Regular cardiac myocyte (primary cell): ENCODE measurements at places on chromosomes 2 and 18. TPM values are rescaled to one million over a fixed set of nuclear protein-coding genes. Genes with fewer than 3 reads are reported as not detected.

Gene HRH4
- total RNA-seq, result under 0.01 and 0.28 TPM in 2 replicates

Gene KHK
- 0.56 and 0.96 TPM in 2 replicates for total RNA-seq

Gene SOX11
- under 0.01 and 0.38 TPM in 2 replicates for total RNA-seq

Gene FABP1
- not detected in 2 replicates for total RNA-seq

Gene CNNM3
- 6.1 and 8.2 TPM in 2 replicates for total RNA-seq

Gene RFTN2
- 0.58 and 3.7 TPM in 2 replicates for total RNA-seq

Gene ARHGAP28
- 0.77 and 5.4 TPM in 2 replicates for total RNA-seq

Gene PSD4
- 0.19 and 1.4 TPM in 2 replicates for total RNA-seq

Gene CPS1
- 27.4 and 40.3 TPM in 2 replicates for total RNA-seq

Gene CCDC148
- 0.77 and 2.0 TPM in 2 replicates for total RNA-seq

Gene RIT2
- total RNA-seq, result not detected in 2 replicates

Gene CD302
- 1.9 and 5.4 TPM in 2 replicates for total RNA-seq
